ENCODE measurements at places on chromosomes 2 and 18. TPM values are rescaled to one million over a fixed set of nuclear protein-coding genes. Genes with fewer than 3 reads are reported as not detected.

The TRIM43 gene
- not detected for total RNA-seq

The GPR55 gene
- 30.1 TPM for total RNA-seq

The EVX2 gene
- not detected for total RNA-seq

The WNT10A gene
- total RNA-seq, result 20.6 TPM

The CCBE1 gene
- 0.08 TPM for total RNA-seq

The SLC11A1 gene
- 0.56 TPM for total RNA-seq

The FAP gene
- not detected for total RNA-seq

The SCN1A gene
- not detected for total RNA-seq
